ENCODE measurements at places on chromosomes 5 and 9. TPM values are rescaled to one million over a fixed set of nuclear protein-coding genes. Genes with fewer than 3 reads are reported as not detected.

TMC1 gene
- 1.2 TPM for polyA plus RNA-seq

OR1Q1 gene
- 1.1 TPM for polyA plus RNA-seq

DBH gene
- polyA plus RNA-seq: not detected

LHX6 gene
- polyA plus RNA-seq: not detected

SLC25A48 gene
- polyA plus RNA-seq: not detected

PCDHB3 gene
- polyA plus RNA-seq: 0.31 TPM

EGFL7 gene
- 13.8 TPM for polyA plus RNA-seq

SLC4A9 gene
- not detected for polyA plus RNA-seq

CCL21 gene
- not detected for polyA plus RNA-seq

ANKRD18A gene
- not detected for polyA plus RNA-seq

DIAPH1 gene
- 36.6 TPM for polyA plus RNA-seq

PDLIM4 gene
- 31.0 TPM for polyA plus RNA-seq

CD72 gene
- 1.1 TPM for polyA plus RNA-seq

GABRA1 gene
- polyA plus RNA-seq: not detected
